Fibroblast of lung (primary cell): ENCODE measurements at places on chromosomes 12 and 14. TPM values are rescaled to one million over a fixed set of nuclear protein-coding genes. Genes with fewer than 3 reads are reported as not detected.

The OAS2 gene
- polyA plus RNA-seq = 1.5 and 2.2 TPM in 2 replicates

The PLEKHH1 gene
- polyA plus RNA-seq = 0.10 and 0.71 TPM in 2 replicates

The KRT71 gene
- not detected in 2 replicates for polyA plus RNA-seq

The PACS2 gene
- polyA plus RNA-seq = 20.3 and 23.2 TPM in 2 replicates

The YY1 gene
- polyA plus RNA-seq = 33.8 and 41.9 TPM in 2 replicates

The NXPH4 gene
- 0.30 and 1.9 TPM in 2 replicates for polyA plus RNA-seq

The RASSF9 gene
- polyA plus RNA-seq = 0.08 and 0.37 TPM in 2 replicates

The ATP23 gene
- 4.8 and 8.7 TPM in 2 replicates for polyA plus RNA-seq
